ENCODE measurements at places on chromosomes 2 and 18.

- no peak for ATAC-seq
These were observed 208.6 kb downstream of the C1D start for GRCh38 chr2:67854103-67854743.

- no peak for ATAC-seq
These were observed 207.0 kb upstream of the HAAO start for GRCh38 chr2:42999391-42999841.

- ATAC-seq = no peak
These were observed 75.5 kb upstream of the CABLES1 start for GRCh38 chr18:23059541-23060465.

DNA sequence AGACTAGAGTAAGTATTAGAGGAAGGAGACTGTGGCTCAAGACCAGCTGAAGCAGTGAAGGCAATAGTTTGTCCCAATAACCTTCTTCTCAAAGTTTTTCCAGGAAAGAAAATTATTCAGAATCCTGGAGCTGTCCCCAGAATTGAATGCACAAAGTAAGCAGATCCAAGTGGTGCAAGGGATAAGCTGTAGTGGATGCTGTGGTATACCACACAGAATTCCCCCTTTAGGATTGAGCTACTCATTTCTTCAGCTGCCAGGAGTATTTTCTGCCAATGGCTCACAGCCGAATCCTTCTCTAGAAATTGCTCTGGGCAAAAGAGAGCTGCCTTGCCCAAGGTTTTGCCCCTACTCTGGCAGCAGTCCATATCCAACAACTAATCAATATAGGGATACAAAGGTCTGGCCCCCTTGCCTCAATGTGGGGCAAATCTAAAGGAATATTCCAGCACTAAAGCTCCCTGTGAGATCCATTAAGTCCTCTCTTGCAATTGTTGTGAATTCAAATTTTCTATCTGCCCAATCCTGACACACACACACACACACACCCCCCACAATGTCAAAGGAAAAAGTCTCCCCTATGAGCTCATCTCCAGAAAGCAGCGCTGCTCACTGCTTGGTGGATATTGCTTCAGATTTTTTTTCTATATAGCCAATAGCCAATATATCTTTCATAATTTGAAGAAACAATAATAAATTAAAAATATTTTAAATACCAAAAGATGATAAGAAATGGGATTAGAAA is 18.4 kb upstream of the TCF7L1 start:
- ATAC-seq = no peak

DNA sequence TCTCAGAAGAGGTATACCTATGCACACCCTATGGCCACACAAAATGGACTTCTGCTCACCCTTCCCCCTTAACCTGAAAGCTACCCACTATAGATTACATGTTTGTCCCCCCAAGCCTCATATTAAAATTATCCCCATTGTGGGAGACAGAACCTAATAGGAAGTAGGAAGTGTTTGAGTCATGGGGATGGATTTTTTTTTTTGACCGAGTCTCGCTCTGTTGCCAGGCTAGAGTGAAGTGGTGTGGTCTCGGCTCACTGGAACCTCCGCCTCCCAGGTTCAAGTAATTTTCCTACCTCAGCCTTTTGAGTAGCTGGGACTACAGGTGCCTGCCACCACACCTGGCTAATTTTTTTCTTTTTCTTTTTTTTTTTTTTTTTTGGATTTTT is 98.6 kb downstream of the MREG start:
- ATAC-seq = no peak

GRCh38 chr2:160505256-160505655 is 11.6 kb upstream of the RBMS1 start:
- no peak for ATAC-seq
